ENCODE measurements at places on chromosomes 11 and 22.

- DNase-seq = no peak
Measured at GRCh38 chr22:49088801-49089791, 738.6 kb downstream of the BRD1 start.

- DNase-seq = peak; percentile 80
Measured at GRCh38 chr22:38461414-38462081, 6.3 kb upstream of the KDELR3 start.

DNA sequence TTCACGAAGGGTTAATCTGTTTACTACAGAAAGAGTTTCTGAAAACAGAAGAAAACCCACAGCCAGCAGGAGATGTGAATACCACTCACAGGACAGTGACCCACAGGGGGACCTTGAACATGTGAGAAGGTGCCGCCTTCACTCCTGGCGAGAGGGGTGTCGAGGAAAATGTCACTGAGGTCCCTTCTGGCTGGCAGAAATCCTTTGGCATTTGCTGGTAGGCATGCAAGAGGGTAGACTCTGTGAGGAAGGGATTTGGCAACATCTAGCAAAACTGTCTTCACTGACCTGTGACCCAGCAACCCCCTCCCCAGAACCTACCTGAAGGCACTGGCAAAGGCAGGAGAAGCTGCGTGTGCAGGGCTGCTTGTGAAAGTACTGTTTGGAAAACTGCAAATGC lies 8.6 kb downstream of the KCNQ1 start:
- DNase-seq = no peak

GRCh38 chr22:37672206-37672919 lies 3.1 kb upstream of the LGALS1 start:
- DNase-seq = no peak

DNA sequence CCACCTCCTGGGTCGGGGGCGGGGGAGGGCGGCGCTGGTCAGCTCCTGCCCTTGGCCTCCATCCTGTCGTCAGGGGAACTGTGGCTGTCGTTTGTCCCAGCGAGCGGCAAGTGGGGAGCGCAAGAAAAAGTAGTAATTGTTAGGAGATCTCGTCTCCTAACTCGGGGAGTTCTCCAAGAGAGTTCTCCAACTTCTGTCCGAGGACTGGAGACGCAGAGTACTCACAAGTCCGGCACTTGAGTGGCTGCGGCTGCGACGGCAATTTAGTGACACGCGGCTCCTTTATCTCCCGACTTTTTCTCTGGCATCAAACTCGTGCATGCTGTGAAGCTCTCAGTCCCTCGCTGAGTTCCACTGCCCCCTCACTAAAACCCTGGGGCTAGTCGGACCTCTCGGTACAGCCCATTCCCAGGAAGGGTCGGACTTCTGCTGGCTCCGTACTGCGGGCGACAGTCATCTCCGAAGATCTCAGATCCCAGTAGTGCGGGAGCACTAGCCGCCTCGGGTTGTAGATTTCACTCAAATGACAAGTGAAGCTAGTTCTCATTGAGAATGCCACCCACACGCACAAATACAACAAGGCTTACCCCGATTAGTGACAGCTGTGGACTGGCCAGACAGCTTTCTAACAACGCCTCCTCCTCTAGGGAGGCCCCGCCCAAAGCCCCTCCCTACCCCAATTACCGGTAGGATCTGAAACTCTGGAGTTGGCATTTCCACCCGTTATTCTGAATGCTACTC lies at the start of gene PGR:
Gene PGR, minus strand, starts transcription at position 611 of the 741 bp plus-strand sequence. CDS start 743 bp downstream, outside the sequence.
- no peak for DNase-seq

DNA sequence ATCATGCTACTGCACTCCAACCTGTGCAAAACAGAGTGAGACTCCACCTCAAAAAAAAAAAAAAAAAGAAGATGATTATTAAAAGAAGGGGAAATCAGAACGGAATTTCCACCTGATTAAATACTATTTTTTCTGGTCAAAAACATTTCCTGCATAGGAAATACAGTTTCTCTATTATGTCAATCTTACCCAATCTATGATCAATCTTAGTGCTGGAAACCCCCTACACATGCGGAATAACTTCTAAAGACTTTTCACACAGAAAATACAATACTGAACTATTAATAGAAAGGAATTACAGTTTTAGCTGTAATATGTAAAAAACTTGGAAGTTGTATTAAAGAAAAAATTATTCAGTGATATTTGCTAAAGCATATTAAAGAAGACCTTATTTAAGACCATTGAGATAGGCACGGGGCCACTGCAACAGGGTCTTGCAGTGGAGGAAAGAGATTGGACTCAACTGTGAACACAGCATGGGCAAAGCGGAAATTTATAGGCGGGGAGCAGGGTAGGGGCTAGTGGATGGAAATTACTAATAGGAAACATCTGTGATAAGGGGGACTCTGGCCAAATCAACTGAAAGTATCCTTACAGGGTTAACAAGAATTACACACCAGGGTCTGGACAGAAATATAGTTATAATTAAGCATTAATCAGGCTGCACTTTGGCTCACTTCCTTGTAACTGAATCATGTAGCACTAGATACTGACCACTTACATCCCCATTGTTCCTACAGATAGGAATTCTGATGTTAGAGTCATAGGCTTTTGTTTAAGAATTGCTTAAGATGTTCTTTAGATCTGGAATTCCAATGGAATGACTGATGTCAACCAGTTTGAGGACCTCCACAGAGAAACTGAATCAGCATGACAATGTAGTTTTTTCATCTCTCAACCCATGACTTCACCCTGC lies 411.5 kb upstream of the DDI1 start:
- DNase-seq = peak; percentile 97

- DNase-seq = no peak
Measured at GRCh38 chr11:12465332-12465731, 88.0 kb downstream of the PARVA start.

DNA sequence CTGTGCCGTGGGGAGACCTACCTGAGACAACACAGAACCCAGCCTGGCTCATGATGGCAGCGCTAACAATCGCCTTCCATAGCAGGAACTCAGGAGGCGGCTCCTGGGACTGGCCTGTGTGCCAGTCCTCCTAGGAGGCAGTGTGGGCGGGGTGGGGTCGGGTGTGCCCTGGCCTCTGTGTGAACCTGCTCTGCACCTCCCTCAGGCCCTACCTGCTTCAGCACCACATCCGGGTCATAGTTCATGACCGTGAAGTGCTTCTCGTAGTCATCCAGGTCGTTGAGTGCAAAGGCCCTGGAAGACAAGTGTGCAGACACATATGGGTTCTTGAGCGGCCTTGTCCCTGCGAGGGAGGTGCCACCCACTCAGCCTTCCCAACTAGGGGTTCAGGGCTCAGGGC lies 15.3 kb downstream of the TTLL12 start:
- DNase-seq = no peak

DNA sequence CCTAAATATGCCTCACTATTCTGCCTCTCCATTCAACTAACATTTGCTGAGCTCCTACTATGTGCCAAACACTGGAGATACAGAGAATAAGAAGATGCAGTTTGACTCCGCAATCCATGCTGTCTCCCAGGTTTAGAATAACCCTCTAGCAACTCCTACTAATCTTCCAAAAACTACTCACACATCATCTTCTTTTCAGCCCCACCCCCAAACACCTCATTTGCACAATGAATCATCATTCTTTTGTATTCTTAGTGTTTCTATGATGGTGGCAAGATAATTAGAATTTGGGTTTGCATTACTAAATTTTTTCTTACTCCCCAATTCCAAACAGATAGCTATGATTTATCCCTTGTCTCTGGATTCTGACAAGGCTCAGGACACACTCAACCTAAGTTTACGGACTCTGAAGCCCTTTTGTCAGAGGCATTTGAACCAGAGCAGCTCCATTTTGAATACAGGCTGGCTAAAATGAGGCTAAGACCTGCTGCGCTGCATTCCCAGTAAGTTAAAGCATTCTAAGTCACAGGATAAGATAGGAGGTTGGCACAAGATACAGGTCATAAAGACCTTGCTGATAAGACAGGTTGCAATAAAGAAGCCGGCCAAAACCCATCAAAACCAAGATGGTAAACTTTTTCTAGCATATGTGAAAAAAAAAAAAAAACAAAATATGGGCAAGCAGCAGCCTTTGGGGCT lies 1038.9 kb downstream of the DLG2 start:
- DNase-seq = no peak

GRCh38 chr11:65404210-65404609 lies 17.8 kb downstream of the FRMD8 start:
- DNase-seq = no peak

DNA sequence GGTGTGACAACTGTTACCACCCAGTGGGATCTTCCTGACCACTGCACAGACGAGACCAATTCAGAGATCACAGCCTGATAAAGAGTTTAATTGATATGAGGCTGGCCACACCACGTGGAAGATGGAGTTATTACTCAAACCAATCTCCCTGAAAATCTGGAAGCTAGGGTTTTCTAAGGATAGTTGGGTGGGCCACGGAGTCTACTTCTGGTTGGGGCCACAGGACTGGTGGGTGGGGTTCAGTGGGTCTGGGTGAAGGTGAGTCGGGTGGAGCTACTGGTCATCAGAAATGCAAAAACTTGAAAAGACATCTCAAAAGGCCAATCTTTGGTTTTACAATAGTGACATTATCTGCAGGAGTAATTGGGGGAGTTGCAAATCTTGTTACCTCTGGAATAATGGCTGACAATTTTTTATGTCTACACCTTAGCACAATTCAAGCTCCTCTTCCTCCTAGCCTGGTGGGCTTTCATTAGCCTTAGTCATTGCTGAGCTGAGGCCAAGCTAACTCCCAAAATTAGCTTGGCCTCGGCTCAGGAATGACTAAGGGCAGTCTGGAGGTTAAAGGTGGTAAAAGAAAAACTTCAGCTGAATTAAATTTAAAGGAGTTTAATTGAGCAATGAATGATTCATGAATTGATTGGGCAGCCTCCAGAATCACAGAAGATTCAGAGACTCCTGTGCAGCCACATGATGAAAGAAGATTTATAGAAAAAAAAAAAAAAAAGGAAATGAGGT lies 13.1 kb downstream of the C11orf96 start:
- peak; percentile 66 for DNase-seq

- DNase-seq = no peak
Measured at GRCh38 chr22:23684561-23685031, 6.2 kb upstream of the RGL4 start.

- DNase-seq = no peak
Measured at GRCh38 chr22:24727218-24727851, 47.2 kb downstream of the PIWIL3 start.

DNA sequence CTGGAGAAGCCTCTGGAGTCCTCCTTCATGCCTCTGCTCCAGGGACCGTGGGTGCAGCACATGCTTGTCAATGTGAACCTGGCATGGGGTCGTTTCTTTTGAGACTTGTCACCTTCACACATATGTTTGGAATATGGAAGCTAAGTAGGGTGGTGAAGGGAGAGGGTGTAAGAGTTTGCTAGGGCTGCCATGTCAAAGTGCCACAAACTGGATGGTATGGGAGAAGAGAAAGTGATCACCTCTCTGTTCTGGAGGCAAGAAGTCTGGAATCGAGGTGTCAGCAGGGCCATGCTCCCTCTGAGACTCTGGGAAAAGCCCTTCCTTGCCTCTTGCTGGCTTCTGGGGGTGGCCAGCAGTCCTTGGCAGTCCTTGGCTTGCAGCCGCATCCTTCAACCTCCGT lies 8.7 kb upstream of the TSPAN18 start:
- DNase-seq = no peak

DNA sequence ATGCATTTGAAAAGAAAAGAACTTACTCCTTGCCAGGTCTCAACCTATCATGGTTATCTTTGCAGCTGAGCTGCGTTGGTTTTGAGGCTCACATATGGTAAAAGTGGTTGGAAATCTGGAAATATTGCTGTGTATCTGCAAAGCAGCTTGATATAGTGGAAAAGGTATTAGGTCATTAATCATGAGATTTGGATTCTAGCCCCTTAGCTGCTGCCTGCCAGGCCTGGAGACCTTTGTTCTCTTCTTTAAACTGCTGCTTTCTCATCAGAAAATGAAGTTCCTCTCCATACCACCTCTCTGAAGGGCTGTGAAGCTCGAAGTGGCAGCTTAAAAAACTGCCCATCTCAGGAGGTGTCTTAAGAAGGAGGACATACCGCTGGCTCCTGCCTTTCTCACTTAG lies 5.7 kb downstream of the PPARA start:
- DNase-seq = no peak

DNA sequence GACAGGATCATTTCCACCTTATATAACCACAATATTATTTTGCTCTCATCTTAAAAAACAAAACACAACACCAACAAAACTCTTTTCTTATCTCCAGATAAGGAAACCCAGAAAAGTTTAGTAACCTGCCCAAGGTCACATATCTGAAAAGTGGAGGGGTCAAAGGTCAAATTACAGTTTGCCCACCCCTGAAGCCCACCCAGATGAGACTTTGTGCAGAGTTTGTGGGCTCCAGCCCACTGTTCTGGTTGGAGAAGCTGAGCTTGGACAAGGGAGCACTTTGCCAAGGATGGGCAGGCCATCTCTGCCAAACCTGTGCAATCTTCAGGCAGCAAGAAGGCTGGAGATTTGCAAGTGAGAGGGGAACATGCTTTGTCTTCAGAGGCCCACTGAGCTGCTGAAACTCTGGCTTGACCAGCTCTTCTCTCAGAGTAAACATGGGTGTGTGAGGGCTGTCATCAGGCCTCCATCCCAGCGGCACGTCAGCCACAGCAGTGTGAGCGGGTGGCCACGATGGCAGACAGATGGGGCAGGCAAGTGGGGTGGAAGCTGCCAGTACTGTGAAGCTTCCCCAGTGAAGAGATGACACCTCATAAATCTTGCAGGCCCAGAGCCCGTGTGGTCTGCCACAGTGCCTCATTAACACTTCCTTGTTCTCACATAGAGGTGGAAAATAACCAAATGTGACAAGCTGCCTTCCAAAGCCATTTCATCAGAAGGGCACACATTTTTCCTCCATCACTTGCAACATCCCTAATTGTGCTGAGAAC lies 111.8 kb downstream of the CCDC81 start:
- DNase-seq = peak; percentile 78

- no peak for DNase-seq
Measured at GRCh38 chr22:23203452-23204124, 23.3 kb downstream of the BCR start.

GRCh38 chr22:21044931-21045584 lies 688 bp upstream of the LRRC74B start:
- peak; percentile 66 for DNase-seq

DNA sequence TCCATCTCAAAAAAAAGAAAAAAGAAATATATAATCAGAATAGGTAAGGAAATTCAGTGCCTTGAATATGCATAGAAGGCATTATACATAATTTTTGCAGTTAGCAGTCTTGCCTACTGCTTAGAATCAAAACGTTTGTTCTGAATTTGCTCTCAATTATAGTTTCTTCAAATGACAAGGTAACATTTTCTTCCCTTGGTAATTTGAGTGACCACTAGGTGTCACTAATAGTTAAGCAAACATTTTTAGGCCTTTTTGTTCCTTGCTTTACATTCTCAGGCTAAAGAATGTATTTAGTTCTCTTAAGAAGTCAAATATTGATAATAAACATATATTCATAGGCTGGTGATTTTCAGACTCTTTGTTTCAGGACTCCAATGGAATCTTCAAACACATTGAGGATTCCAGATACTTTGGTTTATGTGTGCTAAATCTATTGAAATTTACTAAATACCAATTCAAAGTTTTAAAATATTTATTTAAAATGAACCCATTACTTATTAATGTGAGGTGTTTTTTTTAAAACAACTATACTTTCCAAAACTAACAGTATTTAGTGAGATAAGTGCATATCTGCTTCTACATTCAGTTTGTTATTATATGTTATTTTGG lies 55.0 kb upstream of the DEPDC7 start:
- peak; percentile 56 for DNase-seq

Data from AG10803 (cell line).